Sciatic nerve (tissue), 2 donors: ENCODE measurements at places on chromosomes 2 and 18. TPM values are rescaled to one million over a fixed set of nuclear protein-coding genes. Genes with fewer than 3 reads are reported as not detected.
A peak's percentile ranks its signal among the peaks of the same experiment; 100 is the strongest.

GRCh38 chr18:36176711-36177110 lies 10.6 kb upstream of the MOCOS start:
- DNase-seq = no peak

GRCh38 chr2:156540706-156541105 lies 104.5 kb downstream of the GPD2 start:
- no peak for DNase-seq

DNA sequence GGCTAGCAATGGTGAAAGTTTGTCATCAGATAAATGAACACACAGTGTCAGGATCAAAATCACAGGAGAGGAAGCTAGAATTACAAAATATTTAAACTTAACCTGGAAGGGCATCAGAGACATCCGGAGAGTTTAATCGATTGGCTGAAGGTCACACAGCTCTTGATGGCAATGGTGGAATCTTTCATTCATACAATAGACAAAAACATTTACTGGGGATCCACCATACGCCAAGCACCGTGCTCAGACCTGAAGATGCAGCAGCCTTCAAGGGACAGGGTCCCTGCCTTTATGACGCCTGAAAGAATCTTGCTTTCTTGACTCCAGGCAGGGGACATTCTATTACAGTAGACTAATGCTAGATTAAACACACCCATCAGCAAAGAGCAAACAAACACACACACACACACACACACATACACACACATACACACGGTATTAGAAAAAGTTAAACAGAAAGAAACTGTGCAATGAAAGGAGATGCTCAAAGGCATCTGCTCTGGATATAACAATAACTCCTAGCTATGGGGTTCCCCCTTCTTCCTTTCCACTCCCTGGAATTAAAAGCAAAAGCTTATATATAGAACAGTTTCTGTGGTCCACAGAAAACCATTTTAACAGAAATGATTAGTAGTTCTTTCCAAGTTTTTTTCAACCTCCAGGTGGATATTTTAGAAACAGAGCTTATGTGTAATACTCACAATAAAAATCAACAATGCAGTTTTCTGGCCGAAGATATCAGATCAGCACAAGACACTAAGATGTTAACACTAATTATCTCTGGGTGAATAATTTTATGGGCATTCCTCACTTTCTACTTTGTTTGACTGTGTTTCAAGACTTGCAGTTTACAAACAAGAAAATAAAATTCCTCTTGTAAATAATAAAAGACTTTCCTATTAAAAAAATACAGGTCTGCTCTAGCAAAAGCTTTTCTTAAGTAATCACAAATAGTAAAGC lies 151.7 kb downstream of the ANKRD44 start:
- DNase-seq = no peak

- DNase-seq = no peak
These were observed 329.9 kb downstream of the HRH4 start for GRCh38 chr18:24790347-24790746.

- DNase-seq = no peak
These were observed 376.4 kb downstream of the ZEB2 start for GRCh38 chr2:144143294-144144151.

GRCh38 chr2:74499267-74499939 lies at the start of gene LBX2:
LBX2 (minus strand) TSS chr2:74499603; CDS start chr2:74499537, 66 bp downstream.
- no peak for DNase-seq

DNA sequence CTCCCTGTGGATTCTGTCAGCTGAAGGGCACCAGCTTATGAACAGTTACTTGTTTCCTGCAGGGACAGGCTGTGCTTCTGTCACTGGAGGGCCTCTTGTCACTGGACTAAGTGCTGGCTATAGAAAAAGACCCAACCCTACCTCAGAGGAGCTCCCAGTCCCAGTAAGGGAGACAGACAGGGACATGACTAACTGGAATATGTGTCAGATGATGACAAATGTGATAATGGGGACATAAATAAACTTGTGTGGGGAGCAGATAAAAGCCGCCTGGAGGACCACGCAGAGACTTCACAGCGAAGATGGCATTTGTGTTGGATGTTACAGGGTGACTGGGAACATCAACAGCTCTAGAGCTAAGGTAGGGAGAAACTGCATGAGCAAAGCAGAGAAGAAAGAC lies 95.0 kb downstream of the MAPRE2 start:
- no peak for DNase-seq

- no peak for DNase-seq
These were observed 108.3 kb downstream of the ARL4C start for GRCh38 chr2:234388591-234388990.

DNA sequence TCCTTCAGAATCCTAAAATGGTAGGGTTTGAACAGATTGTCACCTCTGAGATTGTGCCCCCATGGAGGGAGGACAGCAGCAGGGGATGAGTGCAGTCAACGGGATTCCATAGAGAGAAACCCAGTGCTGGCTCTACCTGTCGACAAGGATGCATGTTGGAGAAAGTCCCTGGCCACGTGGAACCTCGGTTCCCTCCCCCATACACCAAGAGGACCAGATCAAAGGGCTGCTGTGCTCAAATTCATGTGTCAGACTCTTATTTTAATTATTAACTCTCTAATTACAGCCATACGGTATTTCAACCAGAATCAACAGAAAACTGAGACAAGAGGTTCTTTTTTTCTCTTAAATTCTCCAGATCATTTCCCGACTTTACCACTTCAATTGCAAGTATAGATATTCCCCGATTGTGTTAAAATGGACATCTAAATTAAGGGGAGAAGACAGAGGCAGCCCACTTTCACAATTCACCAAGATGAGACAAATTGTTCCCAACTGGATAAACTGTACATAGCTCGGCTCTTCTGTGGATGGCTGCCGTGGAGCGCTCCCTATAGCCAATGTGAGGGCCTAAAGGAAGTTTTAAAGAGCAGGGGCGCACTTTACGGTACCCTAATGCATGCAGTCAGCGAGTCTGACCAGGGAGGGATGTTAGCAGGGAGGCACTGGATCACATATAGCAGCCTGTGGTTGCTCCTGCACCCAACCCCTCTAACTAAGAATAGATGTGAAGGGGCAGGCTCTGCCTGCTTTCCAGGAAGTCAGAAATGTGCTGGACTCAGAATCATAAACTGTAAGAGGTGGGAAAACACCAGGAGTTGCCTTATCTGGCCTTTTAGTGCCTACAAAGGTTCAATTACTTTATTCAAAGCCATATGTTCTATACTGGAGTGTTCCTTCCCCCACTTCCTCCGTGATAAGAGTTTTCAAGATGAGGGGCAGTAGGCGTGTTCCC lies 123.1 kb downstream of the CACNB4 start:
- no peak for DNase-seq

- peak; percentile 30 for DNase-seq
These were observed 47.4 kb upstream of the BIN1 start for GRCh38 chr2:127154396-127154795.

DNA sequence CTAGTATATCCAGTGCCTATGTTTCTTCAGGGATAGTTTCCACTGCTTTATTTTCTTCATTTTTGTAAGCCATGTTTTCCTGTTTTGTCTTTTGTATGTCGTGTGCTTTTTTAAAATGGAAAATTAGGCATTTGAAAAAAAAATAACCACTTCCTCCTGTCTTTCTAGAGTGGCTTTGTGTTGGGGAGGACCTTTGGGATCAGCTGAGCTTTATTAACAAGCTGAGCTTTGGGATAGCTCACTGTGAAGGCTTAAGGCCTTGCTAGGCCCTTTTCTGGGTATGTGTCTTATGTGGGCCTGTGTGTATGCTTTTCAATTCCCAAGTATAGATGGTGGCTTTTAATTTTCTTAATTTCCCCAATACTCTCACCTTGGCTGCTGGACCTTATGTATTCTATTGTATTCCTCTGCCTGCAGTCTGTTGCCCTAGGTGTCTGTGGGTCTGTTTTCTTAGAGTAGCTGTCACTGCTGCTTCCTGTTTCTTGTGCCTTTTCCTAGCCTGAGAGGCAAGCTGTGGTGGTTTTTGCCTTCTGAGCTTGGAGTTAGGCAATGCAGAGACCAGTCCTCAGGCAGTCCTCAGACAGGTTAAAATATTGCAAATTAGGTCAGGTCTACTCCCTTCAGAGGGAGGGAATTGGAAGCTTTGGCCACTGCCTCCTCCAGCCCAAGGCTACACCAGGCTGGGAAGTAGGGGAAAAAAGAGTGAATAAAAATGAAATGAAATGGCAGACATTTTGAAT lies 134.7 kb downstream of the LDLRAD4 start:
- DNase-seq = no peak

DNA sequence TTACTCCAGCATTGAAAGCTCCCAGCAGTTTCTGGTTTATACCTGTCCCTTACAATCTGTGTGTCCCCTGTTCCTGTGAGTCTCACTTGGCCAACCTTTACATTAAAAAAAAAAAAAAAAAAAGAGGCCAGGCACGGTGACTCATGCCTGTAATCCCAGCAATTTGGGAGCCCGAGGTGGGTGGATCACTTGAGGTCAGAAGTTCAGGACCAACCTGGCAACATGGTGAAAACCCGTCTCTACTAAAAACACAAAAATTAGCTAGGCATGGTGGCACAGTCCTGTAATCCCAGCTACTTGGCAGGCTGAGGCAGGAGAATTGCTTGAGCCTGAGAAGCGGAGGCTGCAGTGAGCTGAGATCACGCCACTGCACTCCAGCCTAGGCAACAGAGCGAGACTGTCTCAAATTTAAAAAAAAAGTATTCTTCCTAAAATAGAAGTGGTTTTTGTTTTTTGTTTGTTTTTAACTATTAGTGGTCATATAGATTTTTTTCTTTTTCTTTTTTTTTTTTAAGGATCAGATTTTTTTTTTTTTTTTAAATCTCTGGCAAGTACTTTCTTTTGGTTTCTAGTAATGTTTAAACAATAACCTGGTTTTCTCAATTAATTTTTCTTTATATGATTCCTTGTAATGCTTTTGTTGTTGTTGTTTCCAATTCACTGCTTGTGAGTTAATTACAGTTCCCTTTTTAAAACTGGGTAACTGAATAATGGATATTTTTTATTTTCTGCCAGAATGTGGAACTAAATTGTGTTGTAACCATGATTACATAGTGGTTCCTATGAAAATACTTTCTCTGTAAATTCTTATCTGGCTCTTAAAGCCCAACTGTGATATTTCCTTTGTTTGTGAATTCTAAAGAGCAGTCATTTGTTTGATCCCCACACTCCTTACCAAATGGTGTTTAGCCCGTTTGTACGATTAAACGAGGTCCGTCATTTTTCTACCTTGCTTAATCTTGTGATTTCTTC lies 116.8 kb downstream of the CTAGE1 start:
- no peak for DNase-seq

The FBXO15 gene
- 2.6 TPM for total RNA-seq

The AGXT gene
- not detected for total RNA-seq

The POTEJ gene
- not detected for total RNA-seq

The CDK15 gene
- 2.3 TPM for total RNA-seq
